ENCODE measurements at places on chromosomes 11 and 22.
A peak's percentile ranks its signal among the peaks of the same experiment; 100 is the strongest.

DNA sequence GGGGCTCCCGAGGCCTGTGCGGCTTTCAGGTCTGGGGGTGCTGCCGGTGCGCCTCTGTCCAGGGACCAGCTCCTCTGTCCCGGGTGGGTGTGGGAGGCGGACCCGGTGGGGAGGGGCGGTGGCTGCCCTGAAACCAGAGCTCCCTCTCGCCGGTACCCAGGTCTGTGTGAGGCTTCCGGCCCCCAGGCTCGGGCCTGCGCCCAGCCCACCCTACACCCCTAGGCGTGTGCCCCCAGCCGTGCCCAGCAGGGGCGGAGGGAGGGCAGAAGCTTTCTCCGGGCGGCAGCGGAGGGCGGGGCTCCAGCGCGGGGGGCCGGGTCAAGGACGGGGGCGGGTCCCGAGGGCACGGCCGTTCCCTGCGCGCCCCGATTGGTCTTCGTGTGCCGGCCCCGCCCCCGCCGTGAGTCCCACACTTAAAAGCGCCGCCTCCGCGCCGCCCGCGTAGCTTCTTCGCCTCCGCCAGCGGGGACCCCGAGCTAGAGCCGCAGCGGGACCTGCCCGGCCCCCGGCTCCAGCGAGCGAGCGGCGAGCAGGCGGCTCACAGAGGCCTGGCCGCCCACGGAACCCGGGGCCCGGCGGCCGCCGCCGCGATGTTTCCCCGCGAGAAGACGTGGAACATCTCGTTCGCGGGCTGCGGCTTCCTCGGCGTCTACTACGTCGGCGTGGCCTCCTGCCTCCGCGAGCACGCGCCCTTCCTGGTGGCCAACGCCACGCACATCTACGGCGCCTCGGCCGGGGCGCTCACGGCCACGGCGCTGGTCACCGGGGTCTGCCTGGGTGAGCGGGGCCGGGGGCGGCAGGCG lies 616 bp downstream of the PNPLA2 start:
- peak; percentile 94 for DNase-seq

DNA sequence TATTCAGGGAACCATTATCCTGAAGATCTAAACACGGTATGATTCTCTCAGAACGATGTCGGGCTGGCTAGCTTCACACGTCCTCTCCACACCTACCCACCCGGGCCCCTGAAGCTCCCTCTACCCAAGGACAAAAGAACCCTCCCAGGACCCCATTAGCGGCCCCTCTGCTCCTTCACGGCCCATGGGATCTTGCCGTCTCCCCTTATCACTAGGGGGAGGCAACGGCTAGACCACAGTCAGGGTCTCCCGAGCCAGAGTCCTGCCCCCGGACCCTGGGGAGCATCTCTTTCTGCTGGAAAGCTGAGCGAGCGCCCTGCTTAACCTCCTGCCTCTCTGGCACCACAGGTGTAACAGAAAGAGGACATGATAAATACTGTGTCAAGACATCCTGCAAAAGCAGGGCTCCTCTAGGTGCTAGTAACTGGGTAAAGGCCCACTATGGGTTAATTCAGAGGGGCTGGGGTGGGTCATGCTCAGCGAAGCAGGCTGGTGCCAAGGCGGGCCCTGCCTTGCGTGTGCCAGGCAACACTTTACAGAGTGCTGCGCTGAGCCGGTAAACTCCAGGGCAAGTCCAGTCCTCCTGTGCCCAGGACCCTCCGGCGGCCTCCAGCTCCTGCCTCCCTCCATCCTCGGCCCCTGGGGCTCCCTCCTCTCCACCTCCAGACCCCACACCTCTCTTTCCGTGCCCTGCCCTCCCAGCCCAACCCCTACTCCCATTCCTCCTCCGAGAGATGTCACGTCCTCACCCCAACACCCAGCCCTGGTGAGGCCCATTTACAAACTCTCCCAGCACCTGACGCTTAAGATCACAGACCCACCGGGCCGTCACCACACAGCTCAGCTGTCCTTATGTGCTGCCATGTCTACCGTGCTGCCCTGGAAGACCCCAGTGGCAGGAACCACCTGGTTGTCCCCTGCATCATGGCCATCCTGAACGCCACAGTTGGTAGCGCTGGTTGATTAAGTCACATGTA lies 3.0 kb downstream of the TOLLIP start:
- no peak for DNase-seq

GRCh38 chr11:29448246-29448877 lies 568.5 kb downstream of the KCNA4 start:
- DNase-seq: no peak

DNA sequence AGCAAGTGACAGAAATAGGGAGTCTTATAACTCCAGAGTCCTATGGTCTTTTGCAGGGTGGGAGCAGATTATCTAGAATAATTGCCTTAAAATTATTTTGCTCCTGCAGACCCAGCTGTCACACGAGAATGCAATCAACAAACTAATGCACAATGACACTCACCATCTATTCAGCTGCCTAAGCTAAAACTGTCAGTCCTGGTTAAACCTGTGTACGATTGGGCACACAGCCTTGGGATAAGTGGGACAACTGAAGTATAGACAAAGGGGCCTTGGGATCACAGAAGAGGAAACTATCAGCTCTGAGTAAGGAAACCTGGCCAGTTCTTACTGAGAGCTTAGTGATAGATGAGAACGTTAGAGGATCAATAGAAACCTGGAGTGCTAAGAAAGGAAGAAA lies 595.9 kb upstream of the KIRREL3 start:
- DNase-seq: no peak

GRCh38 chr11:115572551-115572950 lies 68.3 kb upstream of the CADM1 start:
- DNase-seq: no peak

DNA sequence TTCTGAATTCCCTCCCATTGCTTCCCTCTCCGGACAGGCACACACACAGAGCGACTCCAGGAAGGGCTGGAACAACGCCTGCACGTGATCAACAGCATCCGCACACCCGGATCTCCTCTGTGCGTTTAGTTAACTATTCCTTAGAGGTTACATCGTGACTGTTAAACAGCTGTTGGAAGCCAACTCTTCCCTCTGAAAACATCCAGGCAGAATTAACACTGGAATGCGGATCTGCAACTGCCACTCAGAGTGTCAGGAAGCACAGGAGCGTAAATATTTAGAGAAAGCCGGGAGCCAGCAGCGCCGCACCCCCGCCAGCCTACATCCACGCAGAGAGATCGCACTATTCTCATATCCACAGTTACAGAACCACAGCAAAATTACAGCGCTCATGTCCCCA lies 46.2 kb downstream of the SHANK2 start:
- DNase-seq: no peak

DNA sequence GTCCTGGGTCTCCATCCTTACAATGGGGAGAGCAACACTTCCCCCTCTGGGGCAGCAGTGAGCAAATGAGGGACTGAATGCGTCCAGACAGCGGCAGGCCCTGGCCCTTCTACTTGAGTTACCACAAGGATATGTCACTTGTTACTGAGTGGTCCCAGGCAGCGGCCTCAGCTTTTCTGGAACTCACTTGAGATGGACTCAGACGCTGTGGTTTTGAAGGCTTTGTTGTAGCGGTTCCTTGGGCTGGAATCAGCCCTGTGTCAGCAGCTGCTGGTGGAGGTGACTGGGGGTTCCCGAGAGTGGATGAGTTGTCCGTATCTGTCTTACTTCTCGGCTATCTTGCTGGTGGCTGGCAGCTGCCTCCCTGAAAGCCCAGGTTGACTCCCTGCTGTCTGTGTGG lies 77.0 kb downstream of the MICAL2 start:
- DNase-seq: peak; percentile 67

GRCh38 chr22:43726322-43726721 lies 85.8 kb downstream of the EFCAB6 start:
- no peak for DNase-seq

DNA sequence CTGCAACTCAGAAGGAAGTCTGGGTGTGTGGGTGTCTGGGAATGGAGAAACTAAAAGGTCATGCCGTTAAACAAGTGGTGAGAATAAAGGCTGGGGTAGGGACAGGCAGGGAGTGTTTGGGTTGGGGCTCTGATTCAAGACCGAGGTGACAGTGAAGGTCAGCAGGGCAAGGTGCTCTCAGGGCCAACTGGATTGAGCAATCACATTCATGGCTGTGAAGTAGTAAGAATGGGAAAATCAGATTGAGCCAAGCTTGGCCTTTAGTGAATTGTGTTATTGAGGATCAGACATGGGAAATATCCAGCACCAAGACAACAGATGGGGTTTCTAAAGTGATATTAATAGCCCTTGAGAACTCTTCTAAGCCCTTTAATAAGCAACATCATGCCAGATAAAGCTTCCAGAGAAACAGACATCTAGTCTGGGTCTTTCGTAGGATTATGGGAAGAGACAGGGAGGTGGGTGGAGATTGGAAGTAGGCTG lies 24.3 kb downstream of the SCN3B start:
- DNase-seq: no peak

DNA sequence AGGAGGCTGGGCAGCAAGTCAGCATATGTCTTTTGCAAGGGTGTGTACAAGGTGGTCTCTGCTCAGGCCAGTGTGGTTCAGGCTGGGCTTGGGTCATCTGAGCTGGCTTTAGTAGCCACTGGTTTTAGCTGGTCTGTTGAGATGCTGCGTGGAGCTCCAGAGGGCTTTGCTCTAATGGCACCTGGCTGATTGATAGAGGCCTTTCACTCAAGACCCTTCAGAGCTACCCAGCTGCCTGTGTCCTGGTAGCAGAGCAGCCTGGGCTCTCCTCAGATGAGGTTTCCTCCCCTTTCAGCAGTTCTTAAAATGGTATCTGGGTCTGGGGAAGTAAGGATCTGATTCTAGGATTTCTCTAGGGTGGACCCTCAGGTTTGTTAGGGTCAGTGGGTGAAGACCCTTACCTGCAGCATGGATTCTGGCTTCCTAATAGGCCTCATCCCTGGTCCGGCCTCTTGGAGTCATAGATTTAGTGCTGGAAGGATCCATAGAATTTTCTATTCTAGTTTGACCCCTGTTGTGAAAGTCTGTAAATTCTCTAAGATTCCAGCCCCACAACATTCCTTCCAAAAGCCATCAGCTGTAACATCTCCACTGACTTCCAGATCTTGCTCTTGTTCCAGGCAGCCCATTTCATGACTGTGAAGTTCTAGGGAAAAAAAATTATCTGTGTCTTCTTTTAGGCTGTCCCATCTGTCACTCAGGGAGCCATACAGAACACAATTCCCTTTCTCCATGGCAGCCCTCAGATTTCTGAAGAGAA lies 190.2 kb upstream of the ZBED5 start:
- no peak for DNase-seq

- DNase-seq: no peak
Measured at GRCh38 chr11:95306801-95307200, 75.8 kb upstream of the SESN3 start.

DNA sequence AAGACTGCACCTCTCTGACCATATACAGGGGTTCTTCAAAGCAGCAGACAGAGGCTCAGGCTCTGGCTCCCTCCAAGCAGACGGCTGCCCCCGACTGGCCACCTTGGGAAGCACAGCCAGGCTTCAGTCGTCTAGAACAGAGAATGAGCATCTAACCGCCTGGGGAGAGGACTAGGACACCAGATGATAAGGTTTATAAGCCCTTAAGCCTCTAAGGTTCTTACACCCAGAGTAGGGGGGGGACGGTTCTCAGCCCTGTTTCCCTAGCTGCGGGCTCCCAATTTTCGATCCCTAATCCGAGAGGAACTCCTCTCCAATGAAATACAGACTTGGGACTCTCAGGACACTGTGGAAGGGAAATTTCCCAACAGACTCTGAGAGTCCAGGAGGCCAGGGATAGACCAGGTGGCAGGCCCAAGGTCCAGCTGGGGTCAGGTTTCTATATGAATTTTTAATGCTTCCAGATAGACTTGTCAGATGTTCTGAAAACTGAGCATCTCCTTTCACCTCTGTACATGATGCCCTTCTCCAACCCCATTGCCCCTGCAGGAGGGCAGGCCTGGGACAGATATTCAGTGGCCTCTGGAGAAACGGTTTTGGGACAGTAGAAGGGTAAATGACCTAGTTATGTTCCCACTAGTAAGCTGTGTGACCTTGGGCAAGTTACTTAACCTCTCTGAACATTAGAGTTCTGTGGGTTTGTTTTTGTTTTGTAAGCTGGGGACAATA lies 20.2 kb downstream of the RTN4RL2 start:
- peak; percentile 85 for DNase-seq

DNA sequence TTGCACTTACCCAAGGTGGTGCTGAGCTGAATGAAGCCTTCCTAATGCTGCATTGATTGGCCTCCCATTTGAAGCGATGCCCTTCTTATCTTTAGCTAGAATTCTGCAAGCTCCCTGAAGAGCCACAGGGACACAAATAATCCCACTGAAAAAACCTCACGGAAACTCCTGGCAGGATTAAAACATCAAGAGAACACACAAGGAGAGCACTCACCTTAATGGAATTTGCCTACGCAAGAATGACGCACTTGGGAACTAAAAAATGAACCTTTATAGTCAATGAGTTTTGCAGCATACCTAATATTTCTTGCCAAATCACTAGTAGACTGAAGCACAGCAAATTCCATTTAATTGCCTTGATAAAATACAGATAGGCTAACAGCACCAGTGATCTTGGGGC lies 232.8 kb upstream of the UBASH3B start:
- DNase-seq: no peak

DNA sequence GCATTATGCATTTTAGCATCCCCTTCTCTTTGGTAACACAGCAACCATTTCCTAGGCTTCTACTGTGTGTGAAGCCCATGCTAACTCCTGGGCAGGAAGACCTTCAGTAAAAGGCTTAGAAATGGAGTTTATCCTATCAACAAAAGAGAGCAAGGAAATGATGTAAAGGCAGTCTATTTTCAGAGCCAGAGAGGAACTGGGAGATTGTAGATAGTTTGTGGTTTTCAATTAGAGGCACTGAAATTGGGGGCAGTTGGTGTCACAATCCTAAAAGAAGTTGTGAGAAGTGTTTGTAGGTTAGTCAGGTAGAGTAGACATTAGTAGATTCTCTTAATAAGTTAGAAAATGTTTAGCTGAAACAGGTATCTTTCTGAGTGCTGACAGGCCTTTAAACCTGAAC lies 7.1 kb downstream of the ACAD8 start:
- no peak for DNase-seq

- DNase-seq: no peak
Measured at GRCh38 chr22:24224468-24224867, 20.4 kb downstream of the GGT5 start.

- no peak for DNase-seq
Measured at GRCh38 chr11:45092404-45092785, 54.0 kb upstream of the PRDM11 start.

GRCh38 chr11:8032576-8033304 lies 45.6 kb downstream of the EIF3F start:
- DNase-seq: no peak

GRCh38 chr11:128472128-128473089 lies 114.9 kb downstream of the ETS1 start:
- DNase-seq: peak; percentile 74

DNA sequence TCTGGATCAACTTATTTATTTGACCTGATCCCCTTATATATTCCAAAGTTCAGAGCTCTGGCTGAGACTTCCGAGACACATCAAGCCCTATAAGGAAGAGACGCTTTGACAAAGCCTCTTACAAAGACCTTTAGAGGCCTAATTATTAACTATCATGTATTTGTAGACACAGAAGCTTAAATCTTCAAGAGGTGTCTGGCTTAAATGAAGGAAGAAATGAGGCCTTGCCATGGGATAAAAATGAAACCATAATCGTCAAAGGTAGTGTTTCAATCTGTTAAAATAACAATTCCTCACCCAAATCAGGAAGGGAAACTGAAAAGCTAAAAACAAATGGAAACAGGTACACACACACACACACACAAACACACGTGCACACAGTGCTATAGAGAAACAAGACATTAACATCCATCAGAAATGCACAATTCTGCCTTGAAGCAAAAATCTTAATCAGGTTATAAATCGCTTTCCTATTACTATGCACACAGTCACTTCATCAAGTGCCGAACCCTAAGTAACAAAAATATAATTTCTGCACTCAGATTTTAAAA lies 50.2 kb downstream of the PITPNB start:
- DNase-seq: no peak

- DNase-seq: no peak
Measured at GRCh38 chr11:49208006-49208721, at the start of gene FOLH1. Gene FOLH1, minus strand, starts transcription at chr11:49208602. Its CDS starts 193 bp downstream, at chr11:49208409.

Measured in activated CD4-positive, alpha-beta T cell treated with anti-CD3 and anti-CD28 coated beads, Interleukin-2, amount 50 U/mL, for 48 hours (primary cell).